Cardiac muscle cell (in vitro differentiated cells and primary cell): ENCODE measurements at places on chromosomes 5 and 9.

DNA sequence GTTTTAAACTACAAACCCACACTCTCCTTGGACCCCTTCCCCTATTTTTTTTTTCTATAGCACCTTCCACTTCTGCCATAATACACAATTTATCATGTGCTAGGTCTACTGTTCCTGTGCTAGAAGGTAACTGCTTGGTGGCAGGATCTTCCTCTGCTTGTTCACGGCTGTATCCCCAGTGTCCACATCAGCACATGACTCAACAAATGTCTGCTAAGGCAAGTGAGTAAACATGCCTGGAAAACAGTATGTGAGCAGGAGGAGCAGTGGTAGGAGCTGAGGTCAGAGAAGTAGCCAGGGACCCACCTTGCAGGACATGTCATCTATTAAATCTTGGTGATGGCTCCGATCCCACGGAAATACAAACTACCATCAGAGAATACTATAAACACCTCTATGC lies 79.4 kb downstream of the AUH start:
- DNase-seq: no peak

GRCh38 chr5:77046416-77047073 lies 16.3 kb downstream of the AGGF1 start:
- DNase-seq: no peak

DNA sequence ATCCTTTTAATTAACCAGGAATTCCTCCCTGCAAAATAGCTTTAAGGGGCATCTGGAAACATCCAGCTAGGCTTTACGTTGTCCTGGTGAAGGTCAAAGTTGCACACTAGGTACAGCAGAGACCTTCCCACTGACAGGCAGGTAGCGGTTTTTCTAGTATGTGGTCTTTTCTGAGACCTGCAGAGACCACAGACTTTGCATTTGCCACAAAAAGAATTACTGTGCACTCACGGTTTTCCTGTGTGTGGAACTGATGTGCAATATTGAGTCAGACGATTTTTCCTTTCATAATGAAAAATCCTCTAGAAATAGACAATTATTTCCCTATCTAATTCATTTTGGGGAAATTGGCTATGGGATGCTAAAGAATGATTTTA lies 417.0 kb upstream of the ADAMTSL1 start:
- no peak for DNase-seq

DNA sequence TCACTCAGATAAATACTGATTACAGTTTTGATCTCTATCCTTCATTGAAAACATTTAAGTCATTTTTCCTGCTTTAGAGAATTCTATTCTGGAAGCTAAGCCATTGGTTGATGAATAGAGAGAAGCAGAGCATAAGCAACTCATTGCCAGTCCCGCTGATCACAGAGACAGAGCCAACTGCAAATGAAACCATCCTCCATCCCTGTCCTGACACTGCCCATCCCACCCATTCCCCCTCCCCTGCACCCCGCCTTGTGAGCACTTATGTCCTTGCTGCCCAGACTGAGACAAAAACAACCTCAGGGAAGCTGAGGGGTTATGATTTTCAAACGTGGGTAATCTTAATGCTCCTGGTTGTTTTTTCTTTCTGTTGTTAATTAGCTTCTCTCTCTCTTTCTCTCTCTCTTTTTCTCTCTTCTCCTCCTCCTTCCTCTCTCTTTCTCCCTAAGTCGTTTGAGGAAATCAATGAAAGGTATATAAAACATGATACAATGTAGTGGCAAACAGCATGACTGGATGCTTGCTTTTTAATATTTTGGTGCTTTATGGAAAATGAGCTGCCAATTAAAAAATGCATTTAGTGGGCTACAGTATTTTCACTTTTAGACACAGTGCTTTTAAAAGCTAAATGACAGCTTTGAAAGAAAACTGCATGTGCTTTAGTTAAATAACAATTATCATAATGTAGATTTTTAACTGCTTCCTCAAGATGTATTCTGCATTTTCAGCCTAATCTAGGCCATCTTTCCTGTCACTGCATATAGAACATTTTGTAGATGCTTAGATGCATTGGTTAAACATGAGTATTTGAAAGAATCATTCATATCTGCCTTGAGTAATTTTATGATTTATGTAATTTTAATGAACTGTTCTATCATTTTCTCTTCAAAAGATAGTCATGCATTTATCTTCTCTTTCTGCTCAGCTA lies 57.3 kb downstream of the CMYA5 start:
- DNase-seq: no peak

DNA sequence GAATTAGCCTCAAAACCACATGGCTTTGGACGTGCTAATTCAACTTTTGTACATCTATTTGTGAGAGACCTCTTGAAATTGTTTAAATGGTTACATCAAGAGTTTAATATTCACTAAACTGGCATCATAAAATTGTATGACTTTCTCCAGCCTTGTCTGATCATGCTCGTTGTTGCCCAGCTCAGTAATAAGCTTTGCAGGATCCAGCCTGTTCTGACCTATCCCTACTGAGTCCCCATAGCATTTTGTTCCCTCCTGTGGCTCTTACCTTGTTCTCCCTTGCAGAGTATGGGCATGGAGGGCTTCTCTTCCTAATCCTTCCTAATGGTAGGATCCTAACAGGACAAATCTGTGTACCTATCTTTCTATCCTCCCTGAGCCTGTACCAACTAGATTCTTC lies 6.3 kb downstream of the EXOSC3 start:
- DNase-seq: no peak

DNA sequence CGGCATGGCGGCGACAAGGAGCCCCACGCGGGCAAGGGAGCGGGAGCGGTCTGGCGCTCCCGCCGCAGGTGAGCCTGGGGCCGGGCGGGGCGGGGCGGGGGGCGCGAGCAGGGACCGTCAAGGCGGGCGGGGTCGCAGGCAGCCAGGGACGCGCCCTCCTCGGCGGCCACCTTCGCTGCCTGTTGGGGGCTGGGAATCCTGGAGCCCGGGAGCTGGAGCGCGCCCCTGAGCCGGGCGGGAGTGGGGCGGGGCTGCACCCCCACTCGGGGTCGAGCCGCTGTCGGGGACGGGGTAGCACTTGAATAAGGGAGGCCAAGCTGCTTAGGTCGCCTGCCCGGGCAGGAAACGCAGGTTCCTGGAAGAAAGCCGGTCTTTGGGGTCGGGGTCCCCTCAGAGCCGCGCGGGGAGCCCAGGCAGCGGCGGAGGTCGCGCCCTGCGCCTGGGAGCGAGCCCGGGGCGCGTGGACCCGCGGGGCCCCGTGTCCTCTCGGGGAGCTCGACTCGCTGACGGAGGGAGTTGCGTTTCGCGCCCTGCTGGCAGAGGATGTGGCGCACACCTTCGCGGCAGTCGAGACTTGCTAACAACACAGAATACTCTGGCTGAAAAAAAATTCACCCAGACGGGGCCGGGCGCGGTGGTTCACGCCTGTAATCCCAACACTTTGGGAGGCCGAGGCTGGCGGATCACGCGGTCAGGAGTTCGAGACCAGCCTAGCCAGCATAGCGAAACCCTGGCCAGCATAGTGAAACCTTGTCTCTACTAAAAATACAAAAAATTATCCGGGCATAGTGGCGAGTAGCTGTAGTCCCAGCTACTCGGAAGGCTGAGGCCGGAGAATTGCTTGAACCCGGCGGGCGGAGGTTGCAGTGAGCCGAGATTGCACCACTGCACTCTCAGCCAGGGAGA lies 552 bp downstream of the OTULINL start:
- peak; percentile 58 for DNase-seq

DNA sequence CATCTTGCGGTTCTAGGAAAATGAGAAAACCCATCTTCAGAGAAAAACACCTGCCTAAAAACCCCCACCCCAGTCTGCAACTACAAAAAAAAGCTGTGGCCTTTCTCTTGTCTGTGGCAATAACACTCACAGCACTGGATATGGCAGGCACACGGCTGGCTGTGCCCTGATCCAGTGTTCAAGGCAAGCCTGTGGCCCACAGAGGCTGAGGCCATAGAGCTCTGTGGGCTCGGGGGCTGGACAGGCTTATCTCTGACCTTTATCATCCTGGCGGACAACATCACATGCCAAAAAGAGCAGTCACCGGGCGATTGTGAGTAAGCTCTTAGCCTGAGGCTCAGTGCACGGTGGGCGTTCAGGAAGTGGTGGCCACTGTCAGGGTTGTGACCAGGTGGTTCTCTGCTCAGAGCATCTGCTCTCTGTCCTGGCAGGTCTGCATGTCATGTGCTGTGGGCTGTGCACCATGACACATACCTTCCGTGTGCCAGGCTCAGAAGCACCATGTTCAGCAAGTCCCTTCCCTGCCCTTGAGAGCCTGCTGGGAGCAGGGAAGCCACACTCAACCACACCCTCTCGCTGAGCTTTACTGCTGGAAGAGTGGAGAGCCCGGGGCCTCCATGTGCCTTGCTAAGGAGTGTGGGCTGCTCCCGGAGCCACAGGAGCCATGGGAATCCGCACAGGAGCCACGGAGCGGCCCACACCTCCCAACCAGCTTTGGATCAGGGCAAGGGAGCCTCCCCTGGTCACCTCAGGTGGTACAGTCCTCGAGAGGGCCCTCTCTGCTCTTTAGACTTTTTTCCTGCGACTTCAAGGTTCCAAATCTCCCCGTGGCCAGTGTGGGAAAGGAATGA lies 34.6 kb upstream of the WDR38 start:
- DNase-seq: no peak
